ENCODE measurements at places on chromosomes 13 and 19. TPM values are rescaled to one million over a fixed set of nuclear protein-coding genes. Genes with fewer than 3 reads are reported as not detected.

The PCDH9 gene
- 1.7 TPM for total RNA-seq

The REX1BD gene
- 67.4 TPM for total RNA-seq

The SOX21 gene
- 44.7 TPM for total RNA-seq

The COLGALT1 gene
- 54.3 TPM for total RNA-seq

The LILRA1 gene
- total RNA-seq, result not detected

The MED25 gene
- 136 TPM for total RNA-seq

The MYPOP gene
- total RNA-seq, result 11.1 TPM

The CGB8 gene
- not detected for total RNA-seq

The PRR12 gene
- total RNA-seq, result 64.5 TPM

The SLC44A2 gene
- 159 TPM for total RNA-seq

The PEAK3 gene
- total RNA-seq, result not detected

The NFIC gene
- 6.8 TPM for total RNA-seq

GRCh38 chr13:40813667-40814454, 24.4 kb downstream of the SLC25A15 start:
- no peak for DNase-seq

DNA sequence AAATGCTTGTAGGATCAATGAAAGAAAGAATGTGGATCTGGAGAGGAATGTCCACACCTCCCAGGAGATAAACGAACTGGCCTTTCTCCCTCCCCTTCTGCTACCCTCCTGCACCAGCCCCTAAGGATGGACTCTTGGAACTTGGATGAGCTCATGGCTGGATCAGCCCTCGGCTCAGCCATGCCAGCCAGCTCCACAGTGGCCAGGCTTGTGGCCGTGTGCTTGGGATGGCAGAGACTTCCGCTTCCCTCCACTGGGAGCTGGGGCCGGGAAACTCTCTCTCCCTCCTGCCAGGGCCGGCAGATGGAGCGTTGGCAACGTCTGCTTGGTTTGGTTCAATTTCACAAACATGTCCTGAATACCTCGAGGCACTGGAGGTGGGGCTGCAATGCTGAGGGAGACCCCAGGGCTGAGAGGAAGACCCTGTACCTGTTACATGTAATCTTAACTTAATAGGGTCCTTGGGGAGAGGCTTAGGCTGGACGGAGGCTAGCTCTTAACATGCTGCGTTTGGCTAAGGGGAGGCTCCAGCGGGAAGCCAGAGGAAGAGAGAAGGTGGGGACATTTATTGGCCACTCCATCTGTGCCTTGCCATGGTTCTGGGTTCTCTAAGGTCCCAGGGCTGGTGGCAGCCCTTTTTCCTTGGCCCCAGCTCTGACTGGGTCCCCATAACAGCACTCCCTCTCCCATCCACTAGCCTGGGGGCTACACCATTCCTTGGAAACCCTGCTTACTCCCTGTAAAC, 152.5 kb downstream of the IER2 start:
- DNase-seq, result no peak

DNA sequence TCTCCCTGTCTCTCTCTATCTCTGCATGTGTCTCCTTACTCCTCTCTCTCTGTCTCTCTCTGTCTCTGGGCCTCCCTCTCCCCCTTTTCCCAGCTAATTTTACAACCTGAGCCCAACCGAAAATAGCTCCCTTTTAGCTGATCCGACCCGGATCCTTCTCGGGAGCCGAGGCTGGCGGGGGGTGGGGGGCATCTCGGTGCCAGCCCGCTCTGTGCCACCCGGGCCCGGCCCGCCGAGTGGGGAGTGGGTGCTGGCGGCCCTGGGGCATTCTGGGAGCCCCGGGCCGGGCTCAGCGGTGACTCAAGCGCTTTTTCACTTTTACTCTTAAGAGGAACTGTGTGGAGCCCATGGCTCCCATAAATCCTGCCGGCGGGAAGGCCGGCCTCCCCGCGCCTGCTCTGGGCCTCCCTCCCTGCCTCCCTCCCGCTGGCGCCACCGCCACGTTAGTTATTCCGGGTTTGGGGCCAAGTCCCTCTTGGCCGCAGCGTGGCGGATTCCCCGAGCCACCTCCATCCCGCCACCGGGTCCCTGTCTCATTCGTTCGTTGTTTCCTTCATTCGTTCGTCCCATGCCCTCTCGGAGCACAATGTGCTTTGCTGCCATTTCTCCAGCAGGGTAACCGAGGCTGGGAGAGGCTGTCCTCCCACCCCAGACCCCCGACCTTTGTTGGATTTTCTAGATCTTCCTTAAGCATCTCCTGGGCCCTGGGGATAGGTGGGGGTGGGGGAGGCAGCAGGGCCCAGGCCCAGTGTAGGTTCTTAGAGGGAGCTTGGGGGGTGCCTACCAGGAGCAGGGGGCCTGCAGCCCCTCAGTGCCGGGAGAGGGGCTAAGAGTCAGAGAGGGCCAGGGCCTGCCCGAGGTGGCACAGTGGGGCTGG, 3.2 kb downstream of the NFIC start:
- no peak for DNase-seq

- no peak for DNase-seq
Observed at GRCh38 chr19:1861599-1862031, 1.8 kb downstream of the KLF16 start.

- no peak for DNase-seq
Observed at GRCh38 chr13:103876571-103876970, 810.4 kb upstream of the SLC10A2 start.

- DNase-seq, result no peak
Observed at GRCh38 chr13:42538996-42539395, 35.0 kb upstream of the TNFSF11 start.

GRCh38 chr19:40778706-40779284, 748 bp downstream of the RAB4B start:
- DNase-seq, result no peak

DNA sequence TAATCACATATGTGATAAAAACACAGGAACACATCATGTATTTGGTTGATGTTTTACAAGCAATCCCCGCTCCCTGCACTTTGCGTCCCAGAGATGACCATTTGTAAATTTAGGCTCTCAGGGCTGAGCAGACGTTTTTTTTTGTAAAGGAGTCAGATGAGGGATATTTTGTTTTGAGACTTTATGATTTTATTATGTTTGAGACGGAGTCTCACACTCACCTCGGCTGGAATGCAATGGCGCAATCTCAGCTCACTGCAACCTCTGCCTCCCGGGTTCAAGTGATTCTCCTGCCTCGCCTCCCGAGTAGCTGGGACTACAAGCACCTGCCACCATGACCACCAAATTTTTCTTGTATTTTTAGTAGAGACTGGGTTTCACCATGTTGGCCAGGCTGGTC, 1.4 kb downstream of the TLE6 start:
- DNase-seq, result no peak

- no peak for DNase-seq
Observed at GRCh38 chr19:33296488-33296971, 5.8 kb downstream of the CEBPA start.

- no peak for DNase-seq
Observed at GRCh38 chr19:50877338-50877737, 4.1 kb downstream of the KLK2 start.

GRCh38 chr13:100644371-100644770, 30.2 kb downstream of the TMTC4 start:
- DNase-seq, result no peak

- no peak for DNase-seq
Observed at GRCh38 chr19:3116621-3117020, 19.2 kb upstream of the GNA15 start.

All from progenitor cell of endocrine pancreas (in vitro differentiated cells).